ENCODE measurements at places on chromosomes 3 and 15.
A peak's percentile ranks its signal among the peaks of the same experiment; 100 is the strongest.

DNA sequence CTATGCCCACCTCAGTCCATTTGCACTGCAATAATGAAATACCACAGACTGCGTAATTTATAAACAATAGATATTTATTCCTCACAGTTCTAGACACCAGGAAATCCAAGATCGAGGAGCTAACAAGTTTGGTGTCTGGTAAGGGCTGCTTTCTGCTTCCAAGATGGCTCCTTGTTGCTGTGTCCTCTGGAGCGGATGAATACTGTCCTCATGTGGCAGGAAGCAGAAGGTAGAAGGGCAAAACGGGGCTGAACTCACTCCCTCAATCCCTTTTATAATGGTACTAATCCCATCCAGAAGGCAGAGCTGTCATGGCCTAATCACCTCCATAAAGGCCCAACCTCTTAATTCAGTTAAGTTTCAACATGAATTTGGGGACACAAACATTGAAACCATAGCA lies 75.3 kb downstream of the P2RY1 start:
- no peak for DNase-seq

DNA sequence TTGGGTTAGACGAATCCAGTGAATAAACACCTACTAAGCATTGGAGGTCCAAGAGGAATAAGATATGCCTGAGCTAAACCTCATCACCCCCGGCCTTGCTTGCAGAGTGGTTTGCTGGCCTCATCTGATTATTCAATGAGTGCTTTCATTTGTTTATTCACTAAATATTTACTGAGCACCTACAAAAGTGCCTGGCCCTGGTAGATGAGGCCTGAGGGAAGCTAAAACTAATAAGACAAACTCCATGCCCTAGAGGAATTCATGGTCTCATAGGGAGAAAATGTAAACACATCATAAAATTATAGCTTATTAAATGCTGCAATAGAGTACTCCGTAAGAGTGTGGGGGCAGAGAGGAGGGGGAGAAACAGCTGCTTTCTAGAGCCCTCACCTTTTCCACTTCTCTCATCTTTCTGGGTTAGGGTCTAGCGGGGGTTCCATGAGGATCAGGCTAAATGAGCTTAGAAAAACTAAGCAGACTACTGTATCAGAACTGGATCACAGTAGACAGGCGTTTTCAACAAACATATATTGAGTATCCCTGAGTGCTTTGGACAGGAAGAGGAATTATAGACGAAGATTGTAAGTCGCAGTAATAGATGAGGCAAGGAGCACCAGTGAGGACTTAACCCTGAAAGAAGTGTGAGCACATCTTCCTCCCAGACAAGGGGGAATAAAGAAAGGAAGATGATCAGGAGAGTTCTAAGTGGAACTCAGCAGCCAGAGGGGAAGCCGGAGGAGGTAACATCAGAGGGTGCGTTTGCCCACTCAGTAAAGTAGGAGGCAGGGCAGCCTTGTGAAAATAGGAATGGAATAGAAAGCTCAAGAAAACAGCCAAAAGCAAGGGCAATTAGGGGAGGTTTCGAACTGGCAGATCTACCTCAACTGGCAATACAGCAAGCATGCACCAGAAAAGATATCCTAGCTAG lies 31.5 kb upstream of the LAMP3 start:
- peak; percentile 56 for DNase-seq

DNA sequence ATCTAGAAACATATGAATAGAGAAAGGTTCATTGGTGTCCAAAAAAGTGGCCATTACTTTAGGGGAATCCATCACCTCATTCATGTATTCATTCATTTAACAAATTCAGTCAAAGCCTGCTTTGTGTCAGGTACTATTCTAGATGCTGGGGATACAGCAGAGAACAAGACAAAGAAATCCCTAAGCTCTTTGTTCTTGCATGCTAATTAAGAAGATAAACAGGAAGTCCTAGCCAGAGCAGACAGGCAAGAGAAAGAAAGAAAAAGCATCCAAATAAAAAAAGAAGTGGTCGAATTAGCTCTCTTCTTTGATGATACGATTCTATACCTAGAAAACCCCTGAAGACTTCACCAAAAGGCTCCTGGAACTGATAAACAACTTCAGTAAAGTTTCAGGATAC lies 12.4 kb upstream of the ZMAT3 start:
- no peak for DNase-seq

GRCh38 chr15:40430271-40430805 lies 10.4 kb upstream of the BAHD1 start:
- no peak for DNase-seq

DNA sequence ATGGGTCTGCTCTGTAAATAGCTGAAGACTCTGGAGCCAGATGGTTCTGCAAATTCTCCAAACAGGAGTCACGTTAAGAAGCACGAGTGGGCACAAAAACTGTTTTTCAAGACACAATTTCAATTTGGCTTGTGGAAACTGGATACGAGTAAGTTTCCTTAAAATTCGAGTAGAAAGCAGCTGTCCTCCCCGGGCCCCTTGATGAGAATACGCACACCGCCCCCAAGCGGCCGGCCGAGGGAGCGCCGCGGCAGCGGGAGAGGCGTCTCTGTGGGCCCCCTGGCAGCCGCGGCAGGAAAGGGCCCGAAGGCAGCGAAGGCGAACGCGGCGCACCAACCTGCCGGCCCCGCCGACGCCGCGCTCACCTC lies 778 bp upstream of the THBS1 start:
- peak; percentile 64 for DNase-seq

GRCh38 chr3:106281221-106281620 lies 412.4 kb upstream of the CBLB start:
- no peak for DNase-seq

GRCh38 chr3:188220988-188221818 lies 67.2 kb downstream of the LPP start:
- DNase-seq, result no peak

DNA sequence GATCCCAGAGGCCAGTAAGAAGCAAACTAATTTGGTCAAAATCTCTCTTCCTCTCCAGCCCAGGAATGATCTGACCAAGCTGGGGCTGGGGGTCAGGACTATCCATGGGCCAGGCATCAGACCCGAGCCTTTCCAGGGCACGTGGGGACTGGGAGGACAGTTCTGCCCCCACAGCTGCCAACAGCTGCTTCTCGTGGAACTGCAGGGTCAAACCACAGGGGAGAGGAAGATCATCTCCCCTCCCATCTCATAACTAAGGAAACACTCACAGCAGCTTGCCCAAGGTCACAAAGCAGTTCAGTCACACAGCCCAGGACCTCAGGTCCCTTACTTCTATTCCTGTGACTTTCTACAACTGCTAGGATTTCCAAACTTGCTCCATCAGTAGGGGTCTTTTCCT lies 47.1 kb downstream of the DAPK2 start:
- no peak for DNase-seq

DNA sequence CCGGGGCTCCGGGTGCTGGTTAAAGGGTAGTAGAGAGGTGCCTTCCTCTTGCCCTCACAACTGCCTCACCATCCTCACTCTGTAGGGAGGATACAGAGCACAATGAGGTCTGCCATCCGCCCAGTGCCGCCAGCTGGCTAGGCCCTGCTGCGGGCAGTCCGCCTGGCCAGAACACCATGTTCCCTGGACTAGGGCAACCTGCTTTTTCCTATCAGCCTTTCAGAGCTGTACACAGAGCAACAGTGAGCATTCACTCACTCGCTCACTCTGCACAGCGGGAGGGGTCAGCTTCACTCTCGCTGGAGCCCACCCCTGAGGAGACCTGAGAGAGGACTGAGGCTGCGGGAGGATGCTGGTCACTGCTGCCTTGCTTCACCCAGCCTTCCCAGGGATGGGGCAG lies 218.7 kb upstream of the CHRNA7 start:
- DNase-seq, result no peak

- DNase-seq, result no peak
Measured at GRCh38 chr3:170563712-170564423, 22.0 kb downstream of the SLC7A14 start.

DNA sequence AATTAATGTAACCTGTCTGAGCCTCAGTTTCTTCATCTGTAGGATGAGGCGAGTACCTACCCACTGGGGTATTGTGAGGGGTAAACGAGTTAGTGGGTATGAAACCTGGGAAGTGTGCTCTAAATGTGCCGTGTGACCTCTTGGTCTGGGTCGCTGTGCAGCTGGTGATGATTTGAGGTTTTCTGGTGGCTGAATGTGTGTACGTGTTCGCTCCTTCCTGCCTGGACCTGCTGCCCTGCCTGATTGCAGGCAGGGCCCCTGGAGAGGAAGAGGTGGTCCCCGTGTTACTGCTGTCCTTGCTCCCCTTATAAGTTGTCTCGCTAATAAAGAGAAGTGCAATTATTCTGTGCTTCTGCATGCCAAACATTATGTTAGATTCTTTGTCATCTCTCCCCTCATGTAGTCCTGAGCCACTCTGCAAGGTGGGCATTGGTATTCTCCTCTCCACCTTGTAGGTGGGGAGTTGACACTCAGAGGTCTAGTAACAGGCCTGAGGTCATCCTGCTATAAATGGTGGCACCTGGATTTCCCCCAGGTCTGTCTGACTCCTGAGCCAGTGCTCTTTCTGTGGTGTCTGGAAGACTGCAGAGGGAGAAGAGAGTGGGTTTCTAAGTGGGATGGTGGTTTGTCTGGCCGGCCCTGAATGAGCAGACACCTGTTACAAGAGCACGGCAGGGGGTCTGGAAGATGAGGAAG lies 15.7 kb downstream of the PDIA5 start:
- no peak for DNase-seq

DNA sequence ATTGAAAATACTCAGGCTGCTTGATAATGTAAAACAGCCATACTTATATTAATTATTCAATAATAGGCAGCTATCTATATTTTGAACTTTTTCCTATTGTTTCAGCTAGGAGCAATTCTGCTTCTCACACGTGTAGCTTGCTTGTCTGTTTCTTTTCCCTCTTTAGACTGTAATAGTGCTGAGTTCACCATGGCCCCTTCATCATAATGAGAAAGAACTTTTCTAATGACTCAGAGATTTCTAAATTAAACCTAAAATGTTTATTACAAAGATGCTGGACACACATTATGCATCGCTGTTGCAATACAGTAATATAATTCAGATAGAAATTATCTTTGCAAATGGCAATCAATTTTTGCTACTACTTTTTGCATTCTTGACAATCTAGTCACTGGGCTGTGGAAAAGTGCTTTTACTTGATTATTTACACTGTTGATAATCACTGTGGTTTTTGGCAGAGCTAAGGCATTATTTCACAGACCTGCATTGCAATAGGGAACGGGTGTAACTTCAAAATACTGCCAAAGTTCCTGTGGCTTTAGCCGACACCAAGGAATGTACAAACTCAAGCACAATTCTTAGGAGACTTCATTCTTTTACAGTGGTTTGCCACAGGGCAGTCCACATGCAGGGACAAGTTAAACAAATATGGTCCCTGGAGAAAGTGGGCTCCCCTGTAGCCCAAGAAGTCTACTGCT lies 281.0 kb upstream of the TBL1XR1 start:
- DNase-seq, result no peak

DNA sequence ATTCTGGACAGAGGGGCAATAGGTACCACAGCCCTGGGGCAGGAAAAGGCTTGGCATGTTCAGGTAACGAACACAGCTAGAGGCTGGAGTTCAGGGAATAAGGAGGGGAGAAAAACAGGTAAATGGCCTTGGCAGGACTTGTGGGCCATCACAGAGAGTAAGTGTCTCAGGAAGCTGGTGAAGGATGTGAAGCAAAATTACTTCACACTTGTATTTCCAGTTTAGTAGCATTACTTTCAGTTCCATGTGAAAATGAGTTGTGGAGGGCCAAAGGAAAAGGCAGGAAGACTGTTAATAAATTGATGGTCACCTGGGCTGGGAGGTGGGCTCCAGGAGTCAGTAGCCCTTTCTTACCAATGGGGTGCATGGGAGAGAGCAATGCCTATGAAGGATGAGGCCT lies 25.6 kb downstream of the TRIM42 start:
- DNase-seq, result no peak

- DNase-seq, result no peak
Measured at GRCh38 chr15:68460166-68460565, 28.2 kb upstream of the ITGA11 start.

DNA sequence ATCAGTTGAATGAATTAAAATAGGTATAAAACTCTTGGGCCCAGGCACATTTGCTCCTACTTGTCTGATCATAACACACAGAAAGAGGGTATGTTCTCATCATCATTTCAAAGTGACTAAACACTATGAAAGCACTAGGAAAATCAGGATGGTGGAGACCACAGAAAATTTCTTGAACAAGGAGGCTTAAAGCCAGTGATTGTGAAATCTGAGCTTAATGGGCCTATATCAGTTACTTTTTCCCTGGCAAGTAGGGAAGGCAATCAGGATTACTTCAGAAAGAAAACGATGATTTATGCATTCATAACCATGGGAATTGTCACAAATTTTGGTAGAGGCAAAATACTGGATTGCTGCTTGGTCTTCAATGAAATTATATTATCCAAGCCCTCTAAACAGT lies 434.4 kb upstream of the CNTN4 start:
- no peak for DNase-seq

- no peak for DNase-seq
Measured at GRCh38 chr3:41125258-41125657, 74.0 kb upstream of the CTNNB1 start.

- no peak for DNase-seq
Measured at GRCh38 chr15:34365091-34365825, 1.7 kb downstream of the LPCAT4 start.

DNA sequence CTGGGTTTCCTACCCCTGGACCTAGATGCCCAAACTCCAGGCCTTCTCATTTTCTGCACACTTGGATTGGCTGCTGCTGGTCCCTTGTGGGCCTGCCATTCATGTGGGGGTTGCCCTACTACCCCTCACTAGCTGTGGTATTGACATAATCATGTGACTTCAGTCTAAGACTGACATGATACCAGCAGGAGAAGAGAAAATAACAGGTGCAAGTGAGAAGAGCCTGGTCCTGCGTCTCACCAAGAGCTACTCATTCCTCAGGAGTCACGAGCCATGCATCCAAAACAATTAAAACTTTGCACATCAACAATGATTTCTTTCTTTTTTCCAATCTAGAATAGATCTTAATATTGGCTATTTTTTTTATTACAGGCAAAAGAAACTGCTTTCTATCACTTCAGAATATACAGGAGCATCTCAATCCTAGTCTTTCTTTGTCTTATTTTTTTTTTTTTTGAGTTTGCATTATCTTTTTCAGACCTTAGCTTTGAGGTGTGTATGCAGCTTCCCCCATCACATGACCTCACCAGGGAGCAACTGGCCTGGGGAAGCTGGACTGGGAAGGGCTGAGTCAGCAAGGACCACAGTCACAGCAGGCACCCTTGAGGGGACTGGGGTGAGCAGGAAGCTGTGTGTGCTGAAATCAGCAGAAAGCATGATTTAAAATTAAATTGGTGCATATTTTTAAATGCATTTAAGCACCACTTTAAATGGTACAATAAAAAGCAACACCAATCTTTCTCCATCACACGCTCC lies 27.6 kb downstream of the SLC9A9 start:
- DNase-seq, result no peak

DNA sequence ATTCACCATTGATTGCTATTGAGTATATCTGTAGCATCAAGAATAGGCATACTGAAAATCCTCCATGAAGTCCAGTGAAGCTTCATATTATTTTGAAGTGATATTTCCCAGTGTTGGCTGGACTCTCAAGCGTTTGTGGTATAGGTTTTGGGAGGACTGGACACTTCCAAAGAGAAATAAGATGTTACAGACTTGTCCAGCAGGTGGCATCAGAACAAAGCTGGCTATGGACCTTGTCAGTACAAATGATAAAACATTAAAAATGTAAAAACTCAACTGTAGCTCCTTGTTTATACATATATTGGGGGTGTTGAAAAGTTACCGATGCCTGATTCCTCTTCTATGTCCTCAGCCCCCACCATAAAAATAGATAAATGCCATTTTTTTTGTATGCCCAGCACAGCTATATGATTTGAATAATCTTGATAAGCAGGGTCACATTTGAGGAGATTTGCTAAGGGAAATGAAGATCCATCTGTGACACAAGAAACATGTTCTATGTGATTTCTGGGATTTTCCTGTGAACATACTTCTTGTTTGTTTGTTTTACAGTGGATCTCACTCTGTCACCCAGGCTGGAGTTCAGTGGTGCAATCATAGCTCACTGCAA lies 54.5 kb upstream of the GOLGA6B start:
- DNase-seq, result peak; percentile 44
